Dorsolateral prefrontal cortex (tissue), 122 donors: ENCODE measurements at places on chromosomes 6 and 20. TPM values are rescaled to one million over a fixed set of nuclear protein-coding genes. Genes with fewer than 3 reads are reported as not detected.

Gene LCA5
- 12.4 TPM for total RNA-seq

Gene PSORS1C2
- total RNA-seq = not detected

Gene ERVFRD-1
- not detected for total RNA-seq

Gene CST4
- total RNA-seq = not detected

Gene MYB
- total RNA-seq = not detected

DNA sequence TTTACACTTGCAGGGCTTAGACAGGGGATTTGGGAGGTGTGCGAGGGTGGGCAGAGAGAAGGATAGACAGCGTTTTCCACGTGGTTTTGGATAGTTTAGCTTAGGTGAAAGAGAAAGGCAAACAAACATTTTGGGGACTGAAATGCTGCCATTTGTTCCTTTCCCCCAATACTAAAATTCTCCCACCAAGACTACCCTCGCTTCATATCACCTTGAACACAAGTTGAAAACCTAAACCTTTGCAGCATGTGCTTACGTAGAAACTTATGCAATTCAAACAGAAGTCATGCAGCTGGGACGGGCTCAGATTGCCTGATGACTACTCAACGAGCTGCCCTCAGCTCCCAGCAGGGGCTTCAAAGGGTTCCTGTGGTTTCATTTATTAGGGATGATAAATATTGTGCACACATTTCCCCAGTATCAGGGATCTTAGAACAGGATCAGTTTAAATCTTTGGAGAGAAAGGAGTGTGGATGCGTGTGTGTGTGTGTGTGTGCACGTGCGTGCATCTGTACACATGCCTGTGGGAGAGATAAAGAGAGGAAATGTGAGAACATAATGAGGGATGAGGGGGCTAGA is 77.3 kb downstream of the SLC22A23 start:
- DNase-seq = no peak

DNA sequence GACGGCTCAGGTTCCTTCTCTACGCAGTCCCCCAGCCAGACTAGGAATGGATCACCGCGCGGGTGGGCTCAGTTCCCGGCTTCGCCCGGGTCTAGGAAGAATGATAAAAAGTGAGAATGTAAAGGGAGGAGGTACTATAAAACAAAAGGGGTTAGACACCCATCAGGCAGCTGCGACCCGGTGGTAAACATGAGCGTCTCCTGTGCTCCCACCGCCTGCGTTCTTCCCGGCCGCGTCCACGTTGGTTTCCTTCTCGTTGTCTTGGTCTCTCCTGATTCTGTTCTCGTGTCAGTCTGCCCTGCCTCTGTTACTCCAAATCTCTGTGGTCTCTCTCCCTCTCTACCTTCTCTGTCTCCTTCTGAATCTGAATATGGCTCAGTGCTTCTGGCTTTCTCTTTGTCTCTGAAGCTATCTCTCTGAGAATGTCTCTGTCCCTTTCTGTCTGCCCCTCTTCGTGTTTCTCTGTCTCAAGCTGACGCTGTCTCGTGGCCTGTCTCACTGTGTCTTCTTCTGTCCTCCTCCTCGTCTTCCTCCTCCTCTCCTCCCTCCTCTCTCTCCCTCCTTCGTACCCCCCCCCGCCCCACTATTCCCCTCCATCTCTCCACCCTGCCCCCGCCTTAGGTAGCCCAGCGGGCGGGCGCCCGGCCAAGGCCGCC is 41.6 kb upstream of the FOXP4 start:
- no peak for DNase-seq

DNA sequence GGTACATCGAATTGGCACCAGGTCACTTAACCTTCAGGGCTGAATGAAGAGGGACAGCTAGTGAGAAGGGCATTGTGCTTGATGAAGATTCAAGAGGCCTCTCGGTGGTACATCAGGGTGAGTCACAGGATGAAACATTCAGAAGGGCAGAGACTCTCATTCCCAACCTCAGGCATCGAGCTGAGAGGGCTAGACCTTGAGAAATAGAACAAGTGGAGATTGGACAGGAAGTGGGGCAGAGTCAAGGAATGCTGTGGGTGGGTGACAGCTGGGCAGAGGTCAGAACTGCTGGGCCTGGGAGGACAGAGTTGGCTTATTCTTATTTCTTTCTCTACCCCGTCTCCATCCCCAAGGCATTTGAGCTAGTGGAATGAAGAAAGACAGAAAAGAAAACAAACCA is 126.0 kb downstream of the SCML4 start:
- DNase-seq = no peak

- no peak for DNase-seq
These were observed 3.8 kb downstream of the EFHC1 start for GRCh38 chr6:52423971-52424381.

DNA sequence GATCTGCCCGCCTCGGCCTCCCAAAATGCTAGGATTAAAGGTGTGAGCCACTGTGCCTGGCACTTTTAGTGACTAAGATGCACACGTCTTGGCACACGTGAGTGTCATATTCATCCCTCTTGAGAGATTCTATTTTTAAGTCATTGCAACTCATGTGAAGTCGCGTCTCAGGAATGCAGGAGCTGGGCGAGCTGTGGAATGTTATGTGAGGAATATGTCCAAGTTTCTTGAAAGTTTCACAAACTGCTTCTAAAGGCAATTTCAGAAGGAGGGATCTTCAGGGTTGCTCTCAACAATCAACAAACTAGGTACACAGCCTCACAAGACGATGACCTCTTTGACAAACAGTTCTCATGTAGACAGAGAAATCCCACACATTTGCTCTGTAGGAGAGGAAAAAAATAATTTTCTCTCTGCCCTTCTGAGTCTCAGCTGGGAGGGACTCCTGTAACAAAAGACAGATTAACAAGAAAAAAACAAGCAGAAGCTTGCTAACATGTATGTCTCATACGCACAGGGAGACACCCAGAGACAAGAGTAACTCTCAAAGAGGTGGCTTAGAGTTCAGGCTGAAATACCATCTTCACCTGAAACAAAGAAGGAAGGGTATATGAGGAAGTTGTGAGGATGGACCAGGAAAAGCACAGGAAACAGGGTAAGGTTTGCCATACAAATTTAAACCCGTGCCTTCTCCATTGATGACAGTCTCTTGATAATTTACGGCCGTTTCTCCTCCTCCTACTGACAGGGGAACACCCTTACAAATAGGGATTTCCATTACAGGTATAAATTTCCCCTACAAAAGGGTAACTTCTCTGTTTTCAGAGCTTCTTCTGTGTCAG is 45.3 kb upstream of the FAM50B start:
- no peak for DNase-seq

DNA sequence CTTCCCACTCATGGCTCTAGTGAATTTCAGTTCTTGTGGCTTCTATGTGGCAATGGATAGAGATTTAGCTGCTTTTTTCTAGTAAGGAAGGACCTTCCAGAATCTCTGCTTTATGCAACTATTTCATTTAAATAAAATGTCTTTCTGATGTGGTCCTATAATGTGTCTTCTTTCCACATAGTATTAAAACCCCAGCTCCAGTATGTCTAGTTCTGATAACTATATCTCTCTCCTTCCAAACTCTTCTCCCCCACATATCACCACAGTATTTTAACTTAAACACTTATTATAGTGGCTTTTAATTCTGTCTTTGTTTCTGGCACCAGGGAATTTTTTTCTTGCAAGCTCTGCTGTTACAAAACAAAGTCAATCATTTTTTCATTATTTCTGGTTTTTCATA is 40.6 kb upstream of the SUMO4 start:
- DNase-seq = no peak

- DNase-seq = no peak
These were observed 232.7 kb downstream of the HIVEP2 start for GRCh38 chr6:142712231-142712630.

- DNase-seq = no peak
These were observed 147.5 kb downstream of the THBS2 start for GRCh38 chr6:169106176-169106575.

DNA sequence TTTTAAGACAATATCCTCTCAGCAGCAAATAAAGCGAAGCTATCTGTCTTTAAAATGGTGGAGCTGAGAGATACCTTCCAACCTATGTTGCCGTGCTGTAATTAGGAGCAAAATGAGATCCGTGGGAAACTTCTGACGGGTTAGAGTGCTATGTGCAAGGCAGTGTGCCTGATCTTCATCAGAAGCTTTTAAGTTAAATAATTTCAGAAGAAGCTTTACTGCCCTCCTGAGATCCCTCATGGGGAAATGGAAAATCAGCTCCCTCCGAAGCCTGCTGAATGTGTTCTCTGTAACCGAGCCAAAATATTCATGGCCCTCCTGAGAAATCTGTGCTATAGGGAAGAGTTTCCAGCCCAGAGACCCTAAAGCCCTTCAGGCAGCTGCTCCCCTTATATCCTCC is 43.7 kb upstream of the TBC1D7 start:
- no peak for DNase-seq

DNA sequence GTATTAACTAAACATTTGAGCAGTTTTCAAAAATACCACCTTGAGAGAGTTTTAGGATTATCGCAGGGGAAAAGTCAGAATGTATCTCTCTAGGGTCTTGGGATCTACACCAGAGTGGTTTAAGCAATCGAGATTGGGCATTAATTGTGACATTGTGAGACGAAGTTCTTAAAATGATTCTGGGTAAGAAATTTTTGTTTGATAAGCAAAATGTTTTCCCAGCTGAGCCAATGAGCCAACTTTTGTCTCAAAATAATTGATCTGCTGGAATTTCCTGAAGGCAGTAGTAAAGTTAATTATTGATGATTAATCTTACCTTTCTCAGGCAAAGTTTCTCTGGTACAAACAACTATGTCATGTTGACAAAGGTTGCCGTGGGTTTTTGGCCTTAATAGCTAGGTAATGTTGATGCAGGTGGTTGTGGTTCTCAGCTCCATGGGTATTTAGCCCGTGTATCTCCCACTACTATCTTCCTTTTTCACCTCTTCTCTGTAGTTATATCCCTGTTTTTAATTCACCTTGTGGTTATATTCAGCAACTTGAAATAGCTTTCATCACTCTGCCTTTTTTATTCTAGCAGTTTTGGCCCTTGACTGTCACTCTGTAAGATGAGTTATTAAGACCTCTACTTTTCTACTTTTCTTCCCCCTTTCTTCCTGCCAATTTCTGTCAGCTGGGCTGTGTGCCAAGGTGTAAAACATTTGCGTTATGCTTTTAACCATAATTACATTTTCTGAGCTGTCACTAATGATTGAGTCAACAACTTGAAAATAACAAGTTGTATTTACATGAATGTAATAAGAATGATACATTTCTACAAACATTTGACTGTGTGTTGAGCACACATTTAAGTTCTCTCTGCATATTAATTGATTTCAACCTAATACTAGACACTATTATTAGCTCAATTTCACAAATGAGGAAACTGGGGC is 368.3 kb upstream of the BTBD3 start:
- DNase-seq = no peak
